ENCODE measurements at places on chromosomes 13 and 19. TPM values are rescaled to one million over a fixed set of nuclear protein-coding genes. Genes with fewer than 3 reads are reported as not detected.

SEMA6B gene
- total RNA-seq: 11.5 TPM

IFNL1 gene
- total RNA-seq: not detected

MAP4K1 gene
- total RNA-seq: under 0.01 TPM

APOC1 gene
- total RNA-seq: 5.7 TPM

CGB1 gene
- total RNA-seq: not detected
